Cardiac ventricle fibroblast (primary cell): ENCODE measurements at places on chromosomes 7 and 10. TPM values are rescaled to one million over a fixed set of nuclear protein-coding genes. Genes with fewer than 3 reads are reported as not detected.

EIF5AL1 gene
- 0.37 and 0.49 TPM in 2 replicates for total RNA-seq

TMEM270 gene
- total RNA-seq: not detected in 2 replicates

AEBP1 gene
- total RNA-seq: 165 and 178 TPM in 2 replicates

VIPR2 gene
- 0.06 TPM in 1 of 2 replicates, not detected in the other for total RNA-seq

SPDYE2 gene
- not detected in 2 replicates for total RNA-seq
